ENCODE measurements at places on chromosomes 2 and 18.
A peak's percentile ranks its signal among the peaks of the same experiment; 100 is the strongest.

DNA sequence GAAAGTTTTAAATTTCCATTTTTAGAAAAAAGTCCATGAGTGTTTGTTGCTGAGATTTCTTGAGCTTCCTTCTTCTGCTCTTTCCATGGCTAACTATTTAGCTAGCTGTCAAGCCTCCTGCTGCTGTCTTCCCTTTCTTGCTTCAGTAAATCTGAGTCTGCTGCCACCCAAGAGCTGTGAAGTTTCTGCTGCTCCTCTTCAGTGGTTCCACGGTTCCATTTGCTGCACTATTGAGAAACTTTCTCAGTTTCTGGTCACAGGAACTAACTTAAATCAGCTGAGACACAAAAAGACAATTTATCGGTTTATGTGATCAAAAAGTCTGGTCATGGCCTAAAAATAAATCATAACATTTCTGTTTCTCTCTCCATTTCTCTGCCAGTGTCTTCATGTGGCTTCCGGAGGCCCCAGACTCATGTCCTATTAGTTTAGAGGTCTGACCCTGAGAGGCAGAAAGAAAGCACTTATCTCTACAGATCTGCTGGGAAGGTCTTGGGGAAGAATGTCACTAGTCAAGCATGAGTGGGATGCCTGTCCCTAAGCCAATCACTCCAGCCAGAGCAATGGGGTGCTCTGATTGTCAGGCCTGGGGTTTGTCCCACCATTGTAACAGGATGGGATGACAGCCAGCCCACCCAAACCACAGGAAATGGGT, 73.0 kb upstream of the ARL4C start:
- DNase-seq, result no peak

GRCh38 chr2:230956827-230957755, 32.0 kb upstream of the GPR55 start:
- peak; percentile 32 for DNase-seq

DNA sequence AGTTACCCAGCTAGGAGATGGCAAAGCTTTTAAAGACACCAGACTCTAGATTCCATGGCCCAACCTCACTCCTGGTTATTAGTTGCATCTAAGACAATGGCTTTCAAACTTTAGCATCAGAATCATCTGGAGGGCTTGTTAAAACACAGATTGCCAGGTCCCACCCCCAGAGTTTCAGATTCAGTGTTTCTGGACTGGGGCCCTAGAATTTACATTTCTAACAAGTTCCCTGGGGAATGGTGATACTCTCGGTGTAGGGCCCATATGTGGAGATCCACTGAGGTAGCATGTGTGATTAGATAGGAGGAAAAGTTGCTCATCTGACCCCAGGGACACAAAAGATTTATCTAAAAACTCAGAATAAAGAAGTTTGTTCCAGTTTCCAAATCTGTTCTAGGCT, 14.5 kb upstream of the TTR start:
- no peak for DNase-seq

- no peak for DNase-seq
Observed at GRCh38 chr18:71008257-71008656, 719.4 kb downstream of the SOCS6 start.

- DNase-seq, result peak; percentile 95
Observed at GRCh38 chr2:86037141-86037794, 68.4 kb downstream of the POLR1A start.

DNA sequence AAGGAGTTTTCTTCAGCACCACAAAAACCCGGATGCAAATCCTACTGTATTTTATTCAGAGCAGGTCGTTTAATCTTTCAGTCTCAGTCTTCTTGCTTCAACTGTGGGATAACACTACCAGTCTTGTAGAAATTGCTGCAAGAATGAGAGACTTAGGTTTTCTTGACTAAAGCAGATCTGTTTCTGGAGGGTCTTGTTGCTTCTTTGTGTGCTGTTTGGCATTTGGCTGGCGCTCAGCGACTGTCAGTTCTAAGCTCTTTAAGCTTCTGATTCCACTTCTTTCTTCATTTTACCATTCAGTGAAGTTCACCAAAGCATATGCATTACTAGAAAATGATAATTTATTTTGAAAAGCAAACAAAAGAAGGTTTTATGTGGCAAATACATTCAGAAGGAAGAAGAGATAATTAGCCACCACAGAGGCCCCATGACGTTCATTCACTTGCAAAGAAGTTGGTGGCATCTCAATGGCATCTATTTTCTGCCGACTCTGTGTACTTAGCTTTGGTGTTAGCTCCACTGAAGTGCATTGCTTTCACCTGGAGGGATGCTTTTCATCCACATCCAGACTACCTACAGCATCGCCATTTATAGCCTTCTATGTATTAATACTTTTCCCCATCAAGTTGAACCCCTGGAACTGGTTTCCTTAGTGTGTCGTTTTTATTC, 53.7 kb downstream of the TRIB2 start:
- DNase-seq, result no peak

DNA sequence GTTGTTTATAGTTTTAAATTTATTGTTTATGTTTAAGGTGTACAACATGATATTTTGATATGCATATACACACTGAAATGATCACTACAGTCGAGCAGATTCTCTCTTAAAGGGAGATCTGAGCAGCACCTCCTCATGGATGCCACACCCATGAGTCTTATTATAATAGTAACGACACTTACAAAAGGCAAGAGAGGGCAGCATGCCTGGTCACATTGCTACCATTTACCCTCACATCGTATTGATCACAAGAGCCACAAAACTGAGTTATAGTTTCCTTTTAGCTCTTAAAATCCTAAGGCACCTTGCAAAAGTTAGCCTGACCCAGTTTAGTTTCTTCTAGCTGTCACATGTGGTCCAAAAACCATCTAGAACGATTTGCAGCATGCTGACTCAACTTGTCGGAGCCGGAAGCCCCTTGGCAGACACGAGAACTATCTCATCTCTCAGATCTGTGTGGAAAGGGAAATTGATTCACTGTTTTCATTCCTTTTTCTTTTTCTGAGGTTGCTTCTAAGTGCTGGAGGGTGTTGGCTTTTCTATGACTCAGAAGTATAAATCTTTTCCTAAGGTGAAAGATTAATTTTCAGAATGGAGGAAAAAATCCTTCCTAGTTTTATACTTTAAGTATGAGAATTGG, 85.3 kb downstream of the CDC42EP3 start:
- DNase-seq, result peak; percentile 95

DNA sequence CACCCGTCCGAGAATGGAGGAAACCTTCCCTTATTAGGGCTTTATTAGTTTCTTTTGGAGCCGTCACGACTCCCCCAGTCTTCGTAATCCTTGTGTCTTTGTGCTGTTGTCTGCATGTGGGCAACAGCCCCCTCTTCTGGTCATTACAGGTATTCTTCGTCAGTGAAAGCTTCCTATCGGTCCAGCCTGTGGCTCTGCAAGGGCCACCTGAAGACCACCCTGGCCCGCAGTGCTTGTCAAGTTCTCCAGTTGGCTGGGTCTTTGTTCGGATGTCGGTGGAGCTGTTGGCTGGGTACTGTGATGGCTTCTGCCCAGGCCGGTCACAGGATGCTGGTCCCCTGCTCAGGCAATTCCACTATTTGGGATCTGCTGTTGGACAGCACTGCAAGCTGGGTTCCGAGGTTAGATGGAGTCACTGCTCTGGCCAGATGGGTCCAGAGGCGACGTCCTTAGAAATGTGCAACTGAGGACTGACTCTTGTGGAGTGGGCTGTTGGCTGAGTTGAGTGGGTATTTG, 19.2 kb downstream of the E2F6 start:
- DNase-seq, result peak; percentile 43

GRCh38 chr2:55155764-55156281, 76.3 kb downstream of the CLHC1 start:
- peak; percentile 54 for DNase-seq

GRCh38 chr2:209472112-209472832, 48.4 kb downstream of the MAP2 start:
- DNase-seq, result peak; percentile 67

DNA sequence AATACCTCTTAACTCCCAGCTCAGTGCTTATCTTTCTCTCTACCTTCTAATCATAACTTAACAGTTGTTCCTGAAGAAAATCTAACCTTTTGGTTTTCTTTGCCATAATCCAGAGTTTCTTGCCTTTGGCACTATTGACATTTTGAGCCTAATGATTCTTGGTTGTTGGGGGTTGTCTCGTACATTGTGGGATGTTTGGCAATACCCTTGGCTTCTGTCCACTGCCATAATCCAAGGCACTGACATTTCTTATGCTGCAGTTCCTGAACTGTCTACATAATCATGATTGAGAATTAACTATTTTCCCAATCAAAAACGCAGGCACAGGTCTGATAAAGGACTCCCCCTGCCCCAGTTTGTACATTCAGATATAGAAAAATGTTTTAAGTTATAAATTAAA, 203.2 kb upstream of the MEX3C start:
- DNase-seq, result no peak

- DNase-seq, result no peak
Observed at GRCh38 chr18:50218432-50219197, 23.7 kb upstream of the MYO5B start.

DNA sequence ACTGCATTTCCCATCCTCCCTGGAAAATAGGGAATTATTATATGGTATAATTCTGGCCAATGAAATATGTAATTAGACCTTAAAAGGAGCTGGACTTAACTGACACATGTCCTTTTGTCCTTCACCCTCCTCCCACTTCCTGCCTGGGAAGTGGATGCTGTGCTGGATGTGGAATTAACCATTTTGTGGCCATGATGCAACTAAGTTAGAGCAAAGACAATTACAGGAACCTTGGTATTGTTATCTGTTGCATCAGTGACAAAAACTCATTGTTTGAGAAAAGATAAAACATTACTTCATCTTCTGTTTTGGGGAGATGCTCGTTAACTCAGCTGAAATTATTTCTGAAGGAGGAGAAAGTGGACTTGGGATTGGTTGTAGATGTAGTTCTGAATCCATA, 227.7 kb upstream of the BOD1L2 start:
- DNase-seq, result no peak

DNA sequence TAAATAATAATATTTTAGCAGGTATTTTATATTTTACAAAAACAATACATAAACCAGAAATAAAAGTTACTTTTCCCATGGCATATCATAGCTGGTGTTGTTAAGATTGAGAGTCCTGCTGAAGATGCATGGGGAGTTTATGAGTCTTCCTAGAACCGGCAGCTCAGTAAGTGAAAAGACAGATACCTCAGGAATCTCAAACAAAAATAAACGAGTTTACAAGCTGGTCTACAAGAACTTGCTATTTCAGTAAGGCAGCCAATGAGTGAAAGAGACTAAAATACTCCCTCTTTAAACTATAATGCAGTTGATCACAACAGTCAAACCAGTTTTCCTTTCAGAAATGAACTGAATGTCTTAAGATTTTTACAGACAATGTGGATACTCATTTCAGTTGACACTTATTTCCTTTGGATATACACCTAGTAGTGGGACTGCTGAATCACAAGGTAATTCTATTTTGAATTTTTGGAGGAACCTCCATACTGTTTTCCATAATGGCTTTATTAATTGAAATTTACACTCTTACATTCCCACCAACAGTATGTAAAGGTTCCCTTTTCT, 8.9 kb downstream of the GAREM1 start:
- DNase-seq, result no peak

DNA sequence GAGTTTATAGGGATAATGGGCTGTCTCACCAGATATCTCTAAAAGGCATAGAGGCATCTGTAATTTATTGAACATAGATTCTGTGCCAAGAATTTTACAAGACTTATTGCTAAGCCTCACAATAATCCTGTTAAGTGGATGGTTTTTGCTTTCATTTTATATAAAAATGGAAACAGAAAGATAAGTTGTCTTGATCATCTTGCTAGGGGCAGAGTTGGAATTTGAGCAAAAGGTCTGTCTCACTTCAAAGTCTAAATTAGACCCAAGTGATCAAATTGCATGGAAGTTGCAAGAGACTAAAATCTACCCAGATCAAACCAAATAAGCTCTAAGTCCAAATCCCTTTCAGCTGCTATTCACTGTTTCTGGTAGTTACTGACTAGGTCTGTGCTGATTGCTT, 95.3 kb upstream of the SOX11 start:
- DNase-seq, result no peak

DNA sequence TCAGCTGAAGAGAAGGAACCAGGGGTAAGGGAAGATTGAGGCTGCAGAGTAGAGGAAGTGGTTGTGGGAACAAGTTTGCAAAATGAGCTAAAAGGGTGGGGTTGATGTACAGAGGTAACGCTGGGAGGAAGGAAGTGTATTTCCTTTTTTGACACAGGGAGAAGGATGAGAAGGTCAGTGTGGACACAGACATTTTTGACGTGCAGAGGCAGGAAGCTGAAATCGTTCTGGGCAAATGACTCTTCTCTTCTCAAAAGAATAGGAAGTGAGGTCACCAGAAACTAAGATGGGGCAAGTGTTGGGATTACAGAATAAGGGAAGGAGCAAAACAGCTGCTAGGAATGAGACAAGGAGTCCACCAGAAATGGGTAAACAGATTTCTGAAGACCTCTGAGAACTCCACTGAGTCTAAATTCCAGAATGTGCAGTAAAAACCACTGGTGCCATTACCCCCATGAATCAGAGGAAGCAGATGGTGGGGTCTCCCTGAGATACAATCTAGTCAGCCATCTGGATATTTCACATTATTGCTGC, 20.0 kb upstream of the RNF149 start:
- DNase-seq, result no peak

DNA sequence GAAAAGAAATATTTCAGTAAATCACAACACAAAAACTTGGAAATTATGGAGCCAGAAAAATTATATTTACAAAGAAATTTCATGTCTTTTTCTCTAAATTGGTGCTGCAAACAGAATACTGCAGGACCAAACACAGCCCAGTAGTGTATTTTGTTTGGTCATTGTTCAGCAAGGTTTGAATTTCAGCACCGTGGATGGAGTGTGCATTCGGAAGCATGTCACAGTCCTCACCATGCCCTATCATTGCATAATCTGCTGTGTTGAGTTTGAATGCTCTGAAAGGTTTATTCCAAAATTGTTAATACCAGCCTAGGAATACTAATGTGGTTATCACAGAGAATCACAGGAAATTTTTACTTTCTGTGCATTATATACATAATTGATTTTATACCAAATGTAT, 296.7 kb downstream of the METTL4 start:
- DNase-seq, result no peak

- DNase-seq, result peak; percentile 36
Observed at GRCh38 chr2:100381240-100381639, 36.2 kb downstream of the CHST10 start.

DNA sequence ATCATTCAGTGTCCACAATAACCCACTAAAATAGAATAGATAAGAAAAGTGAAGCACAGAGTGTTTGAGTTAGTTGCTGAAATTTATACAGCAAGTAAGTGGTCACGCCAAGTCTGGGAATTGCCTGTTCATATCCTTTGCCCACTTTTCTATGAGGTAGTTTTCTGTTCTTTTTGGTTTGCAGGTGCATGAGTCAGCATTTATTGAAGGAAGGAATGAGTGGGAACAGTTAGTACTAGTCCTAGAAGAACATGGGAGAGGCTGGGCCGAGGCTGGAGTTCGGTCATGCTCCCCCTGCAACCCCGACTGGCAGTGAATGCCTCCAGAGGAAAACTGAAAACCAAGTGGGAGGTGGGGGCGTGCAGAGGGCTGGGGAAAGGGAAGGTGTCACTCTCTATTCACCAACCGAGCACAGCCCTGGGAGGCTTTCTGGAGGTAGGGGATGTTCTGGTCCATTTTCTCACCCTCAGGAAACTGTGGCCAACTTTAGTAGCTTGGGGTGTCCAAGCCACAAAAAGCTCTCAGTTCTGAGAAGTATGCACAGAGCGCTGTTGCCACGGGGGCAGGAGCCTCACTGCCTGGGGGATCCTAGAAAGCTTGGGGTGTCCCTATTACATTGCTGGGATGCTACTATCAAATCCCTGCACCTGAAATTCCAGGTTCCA, 41.4 kb downstream of the FOSL2 start:
- no peak for DNase-seq
